SJSA1 (cell line): ENCODE measurements at places on chromosomes 2 and 18. TPM values are rescaled to one million over a fixed set of nuclear protein-coding genes. Genes with fewer than 3 reads are reported as not detected.

Gene CRYGA
- total RNA-seq = not detected in 2 replicates

Gene CFC1
- total RNA-seq = not detected in 2 replicates

Gene RBFA
- 45.5 and 58.7 TPM in 2 replicates for total RNA-seq

Gene CDH19
- total RNA-seq = not detected in 2 replicates

Gene CYP27C1
- 0.63 and 2.7 TPM in 2 replicates for total RNA-seq

Gene PFN4
- 0.29 and 0.69 TPM in 2 replicates for total RNA-seq

Gene FER1L5
- total RNA-seq = not detected in 2 replicates

Gene TRIM43
- not detected in 2 replicates for total RNA-seq

Gene OSBPL6
- 0.03 and 0.95 TPM in 2 replicates for total RNA-seq

Gene NAT8
- not detected in 2 replicates for total RNA-seq

Gene SCYGR3
- not detected in 2 replicates for total RNA-seq

Gene TNFRSF11A
- not detected in 2 replicates for total RNA-seq

DNA sequence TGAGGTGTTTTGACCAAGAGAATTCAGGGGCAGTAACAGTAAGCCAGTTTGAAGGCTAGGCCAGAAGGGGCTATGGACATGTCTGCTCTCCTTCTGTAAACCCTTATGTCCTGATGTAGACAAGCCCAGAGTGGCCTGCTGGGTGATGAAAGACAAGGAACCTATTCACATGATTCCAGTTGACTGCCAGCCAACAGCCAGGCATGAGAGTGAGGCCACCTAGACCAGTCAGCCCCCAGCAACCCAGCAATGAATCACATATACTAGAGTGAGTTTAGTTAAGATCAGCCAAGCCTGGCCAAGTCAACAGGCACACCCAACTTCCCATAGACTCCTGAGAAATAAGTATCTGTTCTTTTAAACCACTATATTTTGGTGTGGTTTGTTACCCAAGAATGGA is 1889.7 kb upstream of the CELF4 start:
- no peak overlapping the region for H3K4me3 ChIP-seq
- H3K36me3 ChIP-seq = no peaks in the 10 kb centered on the region
- no peak overlapping the region for H3K27ac ChIP-seq
- H3K27me3 ChIP-seq = no peaks in the 10 kb centered on the region

- no peaks in the 10 kb centered on the region for H3K36me3 ChIP-seq
- H3K27ac ChIP-seq = no peak overlapping the region
- no peak overlapping the region for H3K4me3 ChIP-seq
- no peak for DNase-seq
- peaks cover 3% of the 10 kb centered on the region; the same call in 1 of the 2 replicates for H3K4me1 ChIP-seq
These were observed 719.7 kb upstream of the ID2 start for GRCh38 chr2:7962161-7962560.

GRCh38 chr2:228700638-228701037 is 519.2 kb upstream of the SPHKAP start:
- DNase-seq = no peak
- no peaks in the 10 kb centered on the region for H3K27me3 ChIP-seq
- H3K4me1 ChIP-seq = no peaks in the 10 kb centered on the region
- no peaks in the 10 kb centered on the region for H3K36me3 ChIP-seq
- H3K27ac ChIP-seq = no peak overlapping the region

DNA sequence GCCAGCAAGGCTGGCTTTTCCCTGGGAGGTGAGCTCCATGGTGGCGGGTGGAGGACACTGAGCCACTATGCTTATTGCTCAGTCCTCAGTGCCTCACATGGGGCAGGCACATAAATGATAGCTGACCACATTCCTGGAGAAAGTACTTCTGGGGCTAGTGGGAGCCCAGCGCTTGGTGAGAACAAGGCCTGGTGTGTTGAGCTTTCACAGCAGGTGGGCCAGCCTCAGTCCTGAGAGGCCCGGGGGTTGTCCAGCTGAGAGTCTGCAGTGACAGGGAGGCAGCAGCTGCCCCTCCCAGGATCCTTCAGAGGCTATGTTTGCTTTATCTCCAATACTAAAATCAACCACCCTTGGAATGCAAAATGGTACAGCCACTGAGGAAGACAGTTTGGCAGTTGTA is 217.7 kb downstream of the ZBTB7C start:
- H3K27ac ChIP-seq = no peak overlapping the region
- peaks cover 15% of the 10 kb centered on the region for H3K27me3 ChIP-seq
- no peak for DNase-seq
- H3K36me3 ChIP-seq = no peaks in the 10 kb centered on the region

DNA sequence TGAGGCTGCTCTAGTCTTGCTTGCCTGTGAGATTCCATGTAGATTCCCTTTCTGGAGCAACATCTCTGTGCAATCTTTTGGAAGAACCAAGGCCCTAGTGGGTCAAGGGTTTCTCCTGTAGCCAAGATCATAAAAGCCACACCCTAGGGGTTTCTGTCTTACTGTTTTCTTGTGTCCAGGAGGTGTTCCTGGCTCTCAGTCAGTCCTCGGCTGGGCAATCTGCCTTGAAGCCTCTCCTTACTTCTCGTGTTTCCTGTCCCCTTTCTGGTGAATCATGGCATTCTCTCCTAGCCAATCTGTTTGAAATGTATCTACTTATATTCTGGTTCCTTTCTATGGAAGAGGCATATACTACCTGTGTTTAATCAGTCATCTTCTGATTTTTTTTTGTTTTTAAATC is 484.8 kb upstream of the UBE2E3 start:
- H3K4me1 ChIP-seq = no peaks in the 10 kb centered on the region
- H3K27me3 ChIP-seq = no peaks in the 10 kb centered on the region
- H3K36me3 ChIP-seq = no peaks in the 10 kb centered on the region
- H3K4me3 ChIP-seq = no peak overlapping the region

GRCh38 chr2:219595256-219595655 is 2.4 kb upstream of the STK11IP start:
- H3K27ac ChIP-seq = no peak overlapping the region
- no peaks in the 10 kb centered on the region for H3K36me3 ChIP-seq
- no peak overlapping the region for H3K4me3 ChIP-seq

- H3K27me3 ChIP-seq = peaks cover 7% of the 10 kb centered on the region
- no peaks in the 10 kb centered on the region for H3K36me3 ChIP-seq
- H3K4me3 ChIP-seq = no peak overlapping the region
These were observed 17.9 kb upstream of the NEUROD1 start for GRCh38 chr2:181698223-181698622.

- no peaks in the 10 kb centered on the region for H3K4me1 ChIP-seq
- H3K4me3 ChIP-seq = no peak overlapping the region
- DNase-seq = no peak
- no peaks in the 10 kb centered on the region for H3K36me3 ChIP-seq
- H3K27ac ChIP-seq = no peak overlapping the region
These were observed 55.0 kb downstream of the KCNG2 start for GRCh38 chr18:79852561-79853302.

- peaks cover 30% of the 10 kb centered on the region for H3K4me1 ChIP-seq
- H3K27me3 ChIP-seq = no peaks in the 10 kb centered on the region; the same call in none of the 2 replicates
- H3K27ac ChIP-seq = no peak overlapping the region
- H3K36me3 ChIP-seq = peaks cover 15% of the 10 kb centered on the region
These were observed 523 bp downstream of the KCTD1 start for GRCh38 chr18:26547646-26548414.

GRCh38 chr2:4522498-4523421 is 819.4 kb downstream of the DCDC2C start:
- H3K36me3 ChIP-seq = no peaks in the 10 kb centered on the region
- no peak overlapping the region for H3K4me3 ChIP-seq
- DNase-seq = no peak
- no peak overlapping the region for H3K27ac ChIP-seq

- H3K36me3 ChIP-seq = no peaks in the 10 kb centered on the region
- no peak overlapping the region for H3K4me3 ChIP-seq
- H3K27ac ChIP-seq = no peak overlapping the region
- H3K4me1 ChIP-seq = no peaks in the 10 kb centered on the region
These were observed 16.7 kb upstream of the MSGN1 start for GRCh38 chr2:17799301-17800120.

- DNase-seq = no peak
- H3K27ac ChIP-seq = no peak overlapping the region
- H3K4me1 ChIP-seq = no peaks in the 10 kb centered on the region
- H3K4me3 ChIP-seq = no peak overlapping the region
- no peaks in the 10 kb centered on the region for H3K36me3 ChIP-seq
These were observed 438.7 kb upstream of the SALL3 start for GRCh38 chr18:78540636-78541529.

- DNase-seq = no peak
- no peak overlapping the region for H3K27ac ChIP-seq
- H3K27me3 ChIP-seq = no peaks in the 10 kb centered on the region
- H3K36me3 ChIP-seq = no peaks in the 10 kb centered on the region
These were observed 182.4 kb upstream of the ETAA1 start for GRCh38 chr2:67214585-67215185.

- no peak for DNase-seq
- no peak overlapping the region for H3K27ac ChIP-seq
- H3K27me3 ChIP-seq = no peaks in the 10 kb centered on the region
- no peaks in the 10 kb centered on the region for H3K4me1 ChIP-seq
These were observed 94.6 kb downstream of the TGIF1 start for GRCh38 chr18:3544537-3544936.

GRCh38 chr18:5237083-5237722 is 40.1 kb upstream of the AKAIN1 start:
- H3K27ac ChIP-seq = peak overlapping the region; percentile 98
- H3K36me3 ChIP-seq = peaks cover 34% of the 10 kb centered on the region
- DNase-seq = no peak
- H3K4me1 ChIP-seq = peaks cover 16% of the 10 kb centered on the region; the same call in 1 of the 2 replicates

DNA sequence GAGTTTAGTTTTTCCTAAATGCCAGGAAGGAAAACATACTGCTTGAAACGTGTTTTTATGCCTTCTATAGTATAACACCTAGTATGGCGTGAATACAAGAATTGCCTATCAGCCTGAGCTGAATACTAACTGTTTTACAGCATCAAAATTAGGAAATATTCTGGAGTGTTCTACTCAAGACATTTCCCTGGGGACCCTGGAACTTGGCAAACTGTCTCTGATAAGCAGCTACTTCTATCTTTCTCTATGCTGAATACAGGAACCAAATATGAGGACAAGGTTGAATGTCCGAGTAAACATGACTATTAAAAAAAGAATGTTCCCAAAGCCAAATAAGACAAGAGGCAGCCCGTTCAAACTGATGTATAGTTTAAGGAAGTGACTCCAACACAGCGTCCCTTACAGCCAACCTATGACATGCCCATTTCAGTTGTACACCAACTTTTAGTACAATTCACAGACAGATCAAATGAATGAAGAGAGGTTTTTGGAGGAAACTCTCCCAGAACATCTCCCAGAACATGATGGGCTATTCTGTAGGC is 951.3 kb upstream of the ACVR2A start:
- no peak overlapping the region for H3K4me3 ChIP-seq
- no peaks in the 10 kb centered on the region for H3K36me3 ChIP-seq
- H3K4me1 ChIP-seq = no peaks in the 10 kb centered on the region
- DNase-seq = no peak

DNA sequence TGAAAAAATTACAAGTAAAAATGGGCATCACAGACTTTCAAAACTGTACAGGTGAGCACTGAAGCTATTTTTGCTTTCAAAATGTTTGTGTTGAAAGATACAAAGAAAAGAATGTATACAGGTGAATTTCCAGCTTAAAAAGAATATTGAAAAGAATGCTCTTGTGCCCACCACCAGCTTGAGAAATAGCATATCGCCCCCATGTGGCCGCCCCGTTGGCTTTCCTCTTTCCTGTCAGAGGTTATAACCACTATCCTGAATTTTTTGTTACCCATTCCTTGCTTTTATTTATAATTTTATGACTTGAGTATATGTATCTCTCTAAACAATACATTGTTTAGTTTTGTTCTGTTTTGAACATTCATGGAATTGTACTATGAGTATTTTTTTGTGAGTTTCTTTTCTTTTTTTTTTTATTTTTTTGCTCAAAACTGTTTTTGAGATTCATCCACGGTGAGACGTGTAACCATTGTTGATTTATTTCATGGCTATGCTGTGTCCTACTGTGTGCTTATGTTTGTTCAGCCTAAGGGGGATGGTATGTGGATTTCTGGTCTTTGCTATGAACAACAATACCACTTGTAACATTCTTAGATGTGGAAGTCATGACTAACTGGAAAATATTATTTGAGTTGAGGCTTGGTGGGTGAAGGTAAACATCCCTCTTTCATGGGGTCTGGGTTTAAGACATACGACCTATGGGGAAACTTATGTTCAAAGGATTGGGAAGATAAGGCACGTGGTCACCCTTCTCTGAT is 11.6 kb downstream of the TRPM8 start:
- peaks cover 5% of the 10 kb centered on the region; the same call in 1 of the 2 replicates for H3K4me1 ChIP-seq
- H3K27ac ChIP-seq = no peak overlapping the region
- H3K27me3 ChIP-seq = peaks cover 13% of the 10 kb centered on the region
- no peaks in the 10 kb centered on the region for H3K36me3 ChIP-seq
- H3K4me3 ChIP-seq = no peak overlapping the region
- DNase-seq = no peak

GRCh38 chr18:49766646-49767045 is 46.7 kb downstream of the ACAA2 start:
- no peaks in the 10 kb centered on the region for H3K27me3 ChIP-seq
- peaks cover 17% of the 10 kb centered on the region for H3K4me1 ChIP-seq
- H3K36me3 ChIP-seq = no peaks in the 10 kb centered on the region
- H3K27ac ChIP-seq = no peak overlapping the region

GRCh38 chr18:28398471-28398870 is 221.5 kb upstream of the CDH2 start:
- H3K27ac ChIP-seq = no peak overlapping the region
- H3K27me3 ChIP-seq = no peaks in the 10 kb centered on the region
- H3K4me3 ChIP-seq = no peak overlapping the region
- no peak for DNase-seq

DNA sequence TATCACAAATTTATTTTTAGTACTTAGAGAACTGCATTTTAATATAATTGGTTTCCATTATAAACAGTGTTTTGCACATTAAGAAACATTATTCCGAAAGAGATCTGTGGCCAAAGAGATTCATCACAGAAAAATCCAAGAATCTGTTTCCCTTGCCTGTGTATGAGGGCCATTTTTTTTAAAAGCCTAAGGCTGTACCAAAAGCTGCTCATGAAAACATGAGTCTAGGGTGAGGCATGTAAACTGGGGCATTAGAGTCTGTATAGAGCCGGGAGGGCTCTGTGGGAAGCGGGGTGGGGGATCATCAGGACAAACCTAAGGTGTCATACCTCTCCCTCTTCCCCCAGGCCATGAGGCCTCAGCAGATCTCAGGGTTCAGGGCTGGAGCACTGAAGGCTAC is 223.8 kb downstream of the FBXO15 start:
- no peak for DNase-seq
- no peaks in the 10 kb centered on the region for H3K36me3 ChIP-seq
- no peak overlapping the region for H3K27ac ChIP-seq
- peaks cover 6% of the 10 kb centered on the region; the same call in 1 of the 2 replicates for H3K27me3 ChIP-seq
- no peaks in the 10 kb centered on the region for H3K4me1 ChIP-seq
